ENCODE measurements at places on chromosomes 3 and 15. TPM values are rescaled to one million over a fixed set of nuclear protein-coding genes. Genes with fewer than 3 reads are reported as not detected.

DNA sequence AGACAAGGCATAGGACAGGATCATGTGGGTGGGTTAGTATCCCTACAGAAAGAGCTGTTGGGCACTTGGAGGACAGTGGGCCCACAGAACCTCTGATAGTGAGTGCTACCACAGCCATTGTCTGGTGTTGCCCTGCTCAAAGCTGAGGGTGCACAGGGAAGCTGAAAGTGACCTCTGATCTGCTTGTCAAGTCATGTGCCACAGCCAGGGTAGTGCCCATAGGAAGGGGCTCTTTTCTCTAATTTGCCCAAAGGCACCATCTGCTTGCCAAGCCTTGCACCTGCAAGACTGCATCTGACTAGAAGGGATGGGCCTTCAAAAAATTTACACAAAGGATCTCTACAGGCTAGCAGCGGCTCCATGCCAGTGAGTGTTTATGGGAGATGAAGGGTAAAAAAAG, 87.4 kb upstream of the GSK3B start:
- no peaks in the 10 kb centered on the region for H3K36me3 ChIP-seq
- DNase-seq: no peak
- no peaks in the 10 kb centered on the region for H3K27me3 ChIP-seq

GOLGA6D gene
- total RNA-seq: not detected

GRCh38 chr3:42264399-42265058, 1.5 kb downstream of the CCK start:
- peaks cover 42% of the 10 kb centered on the region for H3K27me3 ChIP-seq
- H3K4me1 ChIP-seq: peaks cover 21% of the 10 kb centered on the region
- H3K36me3 ChIP-seq: no peaks in the 10 kb centered on the region
- H3K4me3 ChIP-seq: no peak overlapping the region

COL6A5 gene
- not detected for total RNA-seq

GRCh38 chr15:36831904-36832287, 252.5 kb downstream of the CDIN1 start:
- no peak overlapping the region for H3K27ac ChIP-seq
- no peaks in the 10 kb centered on the region for H3K27me3 ChIP-seq
- H3K4me3 ChIP-seq: no peak overlapping the region
- DNase-seq: no peak
- no peaks in the 10 kb centered on the region for H3K36me3 ChIP-seq

- no peak for DNase-seq
- H3K4me1 ChIP-seq: no peaks in the 10 kb centered on the region
- H3K27me3 ChIP-seq: no peaks in the 10 kb centered on the region
- H3K27ac ChIP-seq: no peak overlapping the region
These were observed 659.0 kb downstream of the NTRK3 start for GRCh38 chr15:87597346-87598052.

GRCh38 chr15:31083370-31083780, 18.1 kb downstream of the TRPM1 start:
- H3K27ac ChIP-seq: no peak overlapping the region
- H3K36me3 ChIP-seq: no peaks in the 10 kb centered on the region
- no peak overlapping the region for H3K4me3 ChIP-seq
- DNase-seq: no peak
- H3K4me1 ChIP-seq: no peaks in the 10 kb centered on the region
- peaks cover 13% of the 10 kb centered on the region for H3K27me3 ChIP-seq

MEGF11 gene
- total RNA-seq: not detected

DNA sequence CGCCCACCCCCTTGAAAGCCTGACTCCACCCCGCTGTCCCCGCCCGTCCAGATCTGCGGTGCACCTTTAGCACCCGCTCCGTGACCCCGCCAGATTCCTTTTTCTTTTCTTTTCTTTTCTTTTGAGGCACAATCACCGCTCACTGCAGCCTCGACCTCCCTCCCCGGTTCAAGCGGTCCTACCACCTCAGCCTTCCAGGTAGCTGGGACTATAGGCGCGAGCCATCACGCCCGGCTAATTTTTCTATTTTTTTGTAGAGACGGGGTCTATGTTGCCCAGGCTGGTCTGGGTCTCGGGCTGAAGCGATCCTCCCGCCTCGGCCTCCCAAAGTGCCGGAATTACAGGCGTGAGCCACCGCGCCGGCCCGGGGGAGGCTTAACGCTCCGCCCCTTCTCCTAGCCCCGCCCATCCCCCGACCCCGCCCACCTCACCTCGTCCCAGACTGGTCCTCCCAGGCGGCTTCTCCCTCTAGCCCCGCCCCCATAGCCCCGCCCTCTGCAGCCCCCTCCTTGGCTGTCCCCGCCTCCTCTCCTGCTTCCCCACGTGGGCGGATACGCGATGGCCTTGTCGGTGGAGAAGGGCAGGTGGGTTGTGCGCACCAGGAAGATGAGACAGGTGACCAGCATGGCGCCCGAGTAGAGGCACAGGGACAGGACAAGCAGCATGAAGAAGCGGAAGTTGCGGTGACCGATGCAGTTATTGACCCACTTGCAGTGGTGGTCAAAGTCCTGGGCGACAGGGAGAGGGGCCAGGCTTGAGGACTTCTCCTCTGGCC, 3.2 kb downstream of the ZDHHC19 start:
- H3K36me3 ChIP-seq: no peaks in the 10 kb centered on the region
- no peak for DNase-seq
- H3K27me3 ChIP-seq: no peaks in the 10 kb centered on the region
- H3K27ac ChIP-seq: no peak overlapping the region
- H3K4me3 ChIP-seq: peak overlapping the region; percentile 31
- peaks cover 9% of the 10 kb centered on the region for H3K4me1 ChIP-seq

- H3K4me1 ChIP-seq: no peaks in the 10 kb centered on the region
- H3K27ac ChIP-seq: no peak overlapping the region
- H3K36me3 ChIP-seq: no peaks in the 10 kb centered on the region
- H3K27me3 ChIP-seq: no peaks in the 10 kb centered on the region
- no peak overlapping the region for H3K4me3 ChIP-seq
These were observed 251.2 kb upstream of the UBE2E2 start for GRCh38 chr3:22951910-22952309.

DNA sequence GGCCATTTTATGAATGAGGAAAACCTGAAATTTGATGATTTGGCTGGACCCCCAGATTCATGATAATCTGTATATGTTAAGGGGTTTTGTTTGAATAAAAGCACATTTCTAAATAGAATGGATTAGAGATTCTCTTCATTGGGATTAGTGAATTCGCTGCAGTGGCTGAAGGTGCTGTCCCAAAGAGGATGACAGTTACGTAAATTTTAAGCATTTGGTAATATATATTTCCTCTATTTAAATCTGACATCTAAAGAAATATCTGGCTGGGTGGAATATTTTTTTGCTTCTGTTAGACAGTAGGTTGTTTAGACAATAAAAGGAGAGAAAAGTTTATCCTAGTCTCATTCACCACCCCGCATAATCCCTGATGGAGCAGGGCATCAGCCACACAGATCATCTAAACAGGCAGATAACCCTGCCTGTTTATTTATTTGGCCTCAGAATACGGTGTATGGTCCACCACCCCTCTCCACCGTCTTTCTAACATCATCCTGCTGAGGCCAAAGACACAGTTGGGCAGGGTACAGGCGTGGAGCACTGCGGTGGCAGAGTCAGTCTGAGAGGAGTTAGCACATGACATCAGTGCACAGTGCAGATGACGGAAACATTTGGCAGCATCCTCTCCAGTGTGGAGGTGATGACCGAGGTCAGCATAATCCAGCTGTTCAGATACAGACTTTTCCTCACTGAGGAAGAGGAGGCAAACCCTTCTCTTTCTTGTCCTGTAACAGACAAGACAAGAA, 20.4 kb upstream of the NFKBIZ start:
- H3K4me1 ChIP-seq: peaks cover 36% of the 10 kb centered on the region
- peak overlapping the region; percentile 93 for H3K27ac ChIP-seq
- H3K36me3 ChIP-seq: no peaks in the 10 kb centered on the region
- H3K4me3 ChIP-seq: peak overlapping the region; percentile 13

GRCh38 chr3:183554377-183554776, 1.1 kb downstream of the KLHL6 start:
- no peak for DNase-seq
- H3K27ac ChIP-seq: no peak overlapping the region

DNA sequence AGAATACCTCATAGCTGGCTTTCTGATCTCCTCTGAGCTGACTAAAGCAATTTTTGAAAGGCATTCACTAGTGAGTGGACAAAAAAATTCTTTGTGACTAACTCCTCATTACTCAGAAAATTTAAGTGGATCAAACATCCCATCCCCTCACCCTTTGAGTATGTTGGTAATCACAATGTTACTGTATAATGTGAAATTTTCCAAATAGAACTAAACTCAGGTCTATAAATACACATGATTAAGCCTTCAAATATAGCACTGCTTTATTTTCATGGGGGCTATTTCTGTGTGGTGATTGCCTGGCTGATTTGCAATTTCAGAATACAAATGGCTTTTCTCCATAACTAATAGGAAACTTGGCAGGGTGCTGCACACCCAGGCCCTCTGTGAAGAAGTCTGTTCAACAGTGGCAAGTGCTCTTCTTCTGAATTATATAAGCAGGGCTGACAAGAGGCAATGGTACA, 45.9 kb upstream of the ACTC1 start:
- H3K36me3 ChIP-seq: no peaks in the 10 kb centered on the region
- H3K4me3 ChIP-seq: no peak overlapping the region
- no peak overlapping the region for H3K27ac ChIP-seq
- no peaks in the 10 kb centered on the region for H3K27me3 ChIP-seq
- DNase-seq: no peak

DNA sequence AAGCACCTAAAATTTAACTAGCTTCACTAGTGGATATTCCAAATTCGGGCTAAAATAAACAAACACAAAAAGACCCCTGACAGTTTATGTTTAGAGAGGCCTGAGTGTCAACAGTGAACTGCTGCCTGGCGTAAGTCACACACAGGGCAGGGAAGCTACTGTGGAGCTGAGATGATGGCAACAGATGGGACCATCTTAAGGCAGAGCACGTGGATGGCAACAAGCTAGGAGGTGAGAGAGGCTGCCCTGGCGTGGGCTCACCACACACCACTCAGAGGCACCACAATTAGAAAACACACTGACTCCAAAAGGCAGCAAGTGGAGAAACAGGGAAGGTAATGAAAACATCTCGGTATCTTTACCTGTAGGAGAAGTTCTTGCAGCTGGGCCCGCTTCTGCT, 93.3 kb downstream of the ATP1B3 start:
- DNase-seq: no peak
- H3K36me3 ChIP-seq: no peaks in the 10 kb centered on the region
- H3K27me3 ChIP-seq: no peaks in the 10 kb centered on the region
- H3K4me1 ChIP-seq: no peaks in the 10 kb centered on the region
- no peak overlapping the region for H3K27ac ChIP-seq

DNA sequence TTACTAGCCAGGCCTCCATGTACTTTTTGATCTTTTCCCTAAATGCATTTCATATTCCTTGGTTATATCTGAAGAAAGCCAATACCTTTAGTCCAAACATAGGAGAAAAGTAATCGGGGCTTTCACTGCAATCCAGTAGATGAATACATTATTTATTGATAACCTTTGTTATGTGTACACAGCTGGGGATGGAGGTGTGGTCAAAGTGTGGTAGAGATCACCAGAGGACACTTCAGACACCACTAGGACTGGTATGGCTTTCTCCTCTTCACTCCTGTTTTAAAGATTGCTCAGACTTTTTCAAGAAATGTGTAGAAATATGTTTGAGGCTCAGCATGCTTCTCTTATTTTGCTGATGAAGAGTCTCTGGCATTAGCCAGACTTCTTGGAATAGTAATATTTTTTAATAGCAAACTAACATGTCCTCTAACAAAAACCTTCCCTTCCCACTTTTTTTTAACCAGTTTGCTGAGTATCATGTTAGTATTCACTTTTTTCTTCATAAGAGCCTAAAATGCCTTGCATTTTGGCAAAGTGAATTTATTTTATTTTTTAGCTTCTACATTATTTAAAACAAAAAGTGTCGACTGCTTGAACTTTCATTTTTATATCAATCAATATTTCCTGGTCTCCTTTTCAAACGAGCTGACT, 65.6 kb upstream of the MBNL1 start:
- no peaks in the 10 kb centered on the region for H3K36me3 ChIP-seq
- H3K4me3 ChIP-seq: no peak overlapping the region
- no peak for DNase-seq
- H3K27ac ChIP-seq: peak overlapping the region; percentile 89

DNA sequence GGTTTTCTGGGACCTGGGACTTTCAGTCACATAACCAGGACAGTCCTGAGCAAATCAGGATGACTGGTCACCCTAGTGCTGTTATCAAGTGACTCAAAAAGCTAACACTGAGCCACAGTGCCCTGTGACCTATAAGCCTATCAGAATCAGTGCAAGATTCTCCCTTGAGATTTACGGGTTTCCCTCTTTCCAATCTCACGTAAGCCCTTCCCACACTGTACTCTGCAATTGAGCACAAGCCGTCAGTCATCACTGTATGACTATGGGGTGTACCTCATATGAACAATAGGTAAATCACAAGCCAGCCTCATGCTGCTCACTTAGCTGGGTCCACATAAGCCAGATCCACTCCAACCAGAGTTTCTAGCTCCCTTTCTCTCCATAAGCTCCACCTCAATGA, 21.0 kb upstream of the CLDN18 start:
- H3K36me3 ChIP-seq: no peaks in the 10 kb centered on the region
- no peaks in the 10 kb centered on the region for H3K27me3 ChIP-seq
- no peak for DNase-seq
- H3K27ac ChIP-seq: no peak overlapping the region

- no peaks in the 10 kb centered on the region for H3K4me1 ChIP-seq
- peak; percentile 80 for DNase-seq
- H3K27ac ChIP-seq: peak overlapping the region; percentile 93
- no peaks in the 10 kb centered on the region for H3K27me3 ChIP-seq
These were observed 5.9 kb downstream of the FLNB start for GRCh38 chr3:58013973-58014649.

DNA sequence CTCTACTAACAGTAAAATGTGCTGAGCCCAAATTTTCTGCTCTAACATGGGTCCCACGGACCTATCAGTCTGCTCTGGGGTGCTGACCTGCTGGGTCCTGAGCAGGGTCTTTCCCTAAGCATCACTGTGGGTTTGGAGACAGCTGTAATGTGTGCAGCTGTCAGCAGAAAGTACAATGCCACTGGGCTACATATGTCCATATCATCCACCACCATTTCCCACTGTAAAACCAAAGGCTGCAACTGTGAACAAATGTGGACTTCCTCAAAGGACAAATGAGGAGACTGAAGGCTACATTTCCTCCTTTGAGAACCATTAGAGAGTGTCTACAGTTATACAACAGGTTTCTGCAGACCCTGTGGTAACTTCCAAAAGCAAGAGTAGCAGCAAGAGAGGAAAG, 33.8 kb upstream of the IP6K2 start:
- no peak for DNase-seq
- H3K36me3 ChIP-seq: peaks cover 21% of the 10 kb centered on the region
- no peaks in the 10 kb centered on the region for H3K4me1 ChIP-seq
- H3K27ac ChIP-seq: no peak overlapping the region
